ENCODE measurements at places on chromosomes 3 and 15. TPM values are rescaled to one million over a fixed set of nuclear protein-coding genes. Genes with fewer than 3 reads are reported as not detected.

SLC51A gene
- total RNA-seq: not detected

SLCO3A1 gene
- 2.2 TPM for total RNA-seq

- peaks cover 2% of the 10 kb centered on the region for H3K27me3 ChIP-seq
- H3K4me1 ChIP-seq: no peaks in the 10 kb centered on the region
- DNase-seq: no peak
Observed at GRCh38 chr3:183261151-183261724, 8.2 kb downstream of the B3GNT5 start.

DNA sequence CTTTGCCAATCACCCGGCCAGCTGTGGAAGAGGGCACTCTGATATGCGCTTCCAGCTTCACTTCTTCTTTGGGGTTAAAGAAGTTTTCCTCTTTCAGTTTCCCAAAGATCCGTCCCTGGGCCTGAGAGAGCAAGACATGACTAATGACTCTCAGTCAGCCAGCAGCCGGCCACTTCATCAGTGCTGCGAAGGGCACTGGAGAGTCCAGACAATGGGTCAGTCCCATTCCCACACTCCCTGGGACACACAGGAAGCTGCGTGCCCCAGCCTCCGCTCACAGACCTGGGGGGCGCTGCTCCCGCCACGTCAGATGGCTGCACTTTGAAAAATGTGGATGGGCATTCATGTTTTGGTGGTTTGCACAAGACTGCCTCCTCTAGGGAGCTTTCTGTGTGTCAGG is 63.3 kb downstream of the SENP2 start:
- no peak for DNase-seq
- peaks cover 77% of the 10 kb centered on the region for H3K36me3 ChIP-seq
- H3K4me1 ChIP-seq: no peaks in the 10 kb centered on the region
- H3K27me3 ChIP-seq: no peaks in the 10 kb centered on the region
- H3K4me3 ChIP-seq: no peak overlapping the region
- no peak overlapping the region for H3K27ac ChIP-seq

- H3K27me3 ChIP-seq: peaks cover 3% of the 10 kb centered on the region
- no peak overlapping the region for H3K27ac ChIP-seq
- no peak overlapping the region for H3K4me3 ChIP-seq
- no peaks in the 10 kb centered on the region for H3K36me3 ChIP-seq
- DNase-seq: no peak
Observed at GRCh38 chr3:170636400-170636973, 50.6 kb upstream of the SLC7A14 start.

CYP19A1 gene
- total RNA-seq: not detected

All from IMR-90 (cell line).